ENCODE measurements at places on chromosomes 6 and 20.

DNA sequence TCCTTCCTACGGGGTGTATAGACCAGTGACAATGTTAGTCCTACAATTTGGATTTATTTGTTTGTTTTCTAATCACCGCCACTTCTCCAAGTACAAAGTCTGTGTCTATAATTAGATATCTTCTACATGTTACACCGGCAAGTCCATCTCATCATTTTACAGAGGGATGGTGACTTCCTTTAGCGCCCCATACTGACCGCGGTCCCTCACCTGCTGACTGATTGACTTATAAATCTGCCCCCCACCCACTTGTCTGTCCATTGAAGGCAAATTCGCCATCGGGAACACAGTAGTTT lies 8.9 kb upstream of the NR2E1 start:
- DNase-seq: no peak

- no peak for DNase-seq
These were observed 12.4 kb downstream of the UQCC2 start for GRCh38 chr6:33699131-33699530.

GRCh38 chr6:3361312-3362037 lies 95.4 kb downstream of the SLC22A23 start:
- no peak for DNase-seq

- DNase-seq: no peak
These were observed 151.9 kb downstream of the CDKAL1 start for GRCh38 chr6:20686142-20686541.

- DNase-seq: no peak
These were observed 10.6 kb upstream of the SASH1 start for GRCh38 chr6:148332088-148332487.

DNA sequence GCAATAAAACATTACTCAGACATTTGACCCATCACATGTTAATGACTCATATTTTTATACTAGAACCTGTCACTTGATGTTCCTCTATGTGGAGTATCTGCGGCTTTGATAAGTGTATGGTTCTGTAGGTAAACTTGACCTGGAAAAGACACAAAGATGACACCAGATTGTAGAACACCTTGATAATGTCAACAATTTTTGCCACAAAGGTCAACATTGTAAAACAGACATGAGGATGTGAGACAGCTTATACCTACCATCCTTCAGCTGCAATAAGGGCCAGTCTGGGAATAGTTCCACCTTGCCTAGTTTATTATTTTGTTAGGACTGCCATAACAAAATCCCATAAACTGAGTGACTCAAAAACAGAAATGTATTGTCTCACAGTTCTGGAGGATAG lies 202.4 kb downstream of the LMBRD1 start:
- DNase-seq: no peak

DNA sequence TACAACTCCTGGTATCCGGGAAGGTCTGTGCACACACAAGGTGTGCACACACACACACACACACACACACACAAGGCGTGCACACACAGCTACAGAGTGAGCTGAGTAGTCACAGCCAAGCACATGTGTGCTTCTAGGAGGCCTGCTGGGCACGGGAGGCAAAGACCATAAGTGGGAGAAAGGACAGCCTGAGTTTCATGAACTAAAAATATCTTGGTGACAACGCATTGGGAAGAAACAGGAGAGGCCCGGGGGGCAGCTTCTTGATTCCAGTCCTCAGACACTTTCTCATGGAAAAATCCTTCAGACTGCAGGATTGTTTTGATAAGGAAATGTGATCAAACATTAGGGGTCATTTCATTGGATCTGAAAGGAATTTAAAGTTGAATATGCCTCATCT lies 2.6 kb downstream of the TRAF3IP2 start:
- no peak for DNase-seq

Measured in stimulated activated CD4-positive, alpha-beta T cell treated with anti-CD3 and anti-CD28 coated beads, TNF-alpha, amount 100 ng/mL, for 1 hour (primary cell).